ENCODE measurements at places on chromosomes 11 and 22. TPM values are rescaled to one million over a fixed set of nuclear protein-coding genes. Genes with fewer than 3 reads are reported as not detected.

P2RY6 gene
- total RNA-seq, result 1.3 TPM

CREB3L1 gene
- 30.4 TPM for total RNA-seq

PEX16 gene
- total RNA-seq, result 34.6 TPM

RIBC2 gene
- total RNA-seq, result 0.81 TPM

DMC1 gene
- total RNA-seq, result 0.98 TPM

UBASH3B gene
- total RNA-seq, result 21.9 TPM

LRRN4CL gene
- 0.38 TPM for total RNA-seq
